ENCODE measurements at places on chromosomes 16 and 17.

- DNase-seq = no peak
Measured at GRCh38 chr17:37230633-37231032, 145.2 kb upstream of the C17orf78 start.

DNA sequence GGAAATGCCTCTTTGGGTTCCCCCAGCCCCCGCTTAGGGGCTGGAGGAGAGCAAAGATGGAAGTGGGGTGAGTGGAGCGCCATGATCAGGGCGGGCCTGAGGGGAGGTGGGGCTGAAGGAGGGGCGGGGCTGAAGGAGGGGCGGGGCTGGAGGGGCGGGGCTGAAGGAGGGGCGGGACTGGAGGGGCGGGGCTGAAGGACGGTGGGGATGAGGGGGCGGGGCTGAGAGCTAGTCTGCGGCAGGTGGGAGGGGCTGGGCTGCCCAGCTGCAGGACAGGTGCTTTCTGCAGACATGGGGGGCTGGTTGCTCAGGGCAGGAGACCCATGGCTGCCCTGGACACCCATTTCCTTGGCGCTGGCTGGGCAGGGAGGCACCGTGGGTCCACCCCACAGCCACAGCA is 39.1 kb upstream of the PABPN1L start:
- no peak for DNase-seq

GRCh38 chr16:74773446-74774222 is 986 bp downstream of the FA2H start:
- DNase-seq = no peak

DNA sequence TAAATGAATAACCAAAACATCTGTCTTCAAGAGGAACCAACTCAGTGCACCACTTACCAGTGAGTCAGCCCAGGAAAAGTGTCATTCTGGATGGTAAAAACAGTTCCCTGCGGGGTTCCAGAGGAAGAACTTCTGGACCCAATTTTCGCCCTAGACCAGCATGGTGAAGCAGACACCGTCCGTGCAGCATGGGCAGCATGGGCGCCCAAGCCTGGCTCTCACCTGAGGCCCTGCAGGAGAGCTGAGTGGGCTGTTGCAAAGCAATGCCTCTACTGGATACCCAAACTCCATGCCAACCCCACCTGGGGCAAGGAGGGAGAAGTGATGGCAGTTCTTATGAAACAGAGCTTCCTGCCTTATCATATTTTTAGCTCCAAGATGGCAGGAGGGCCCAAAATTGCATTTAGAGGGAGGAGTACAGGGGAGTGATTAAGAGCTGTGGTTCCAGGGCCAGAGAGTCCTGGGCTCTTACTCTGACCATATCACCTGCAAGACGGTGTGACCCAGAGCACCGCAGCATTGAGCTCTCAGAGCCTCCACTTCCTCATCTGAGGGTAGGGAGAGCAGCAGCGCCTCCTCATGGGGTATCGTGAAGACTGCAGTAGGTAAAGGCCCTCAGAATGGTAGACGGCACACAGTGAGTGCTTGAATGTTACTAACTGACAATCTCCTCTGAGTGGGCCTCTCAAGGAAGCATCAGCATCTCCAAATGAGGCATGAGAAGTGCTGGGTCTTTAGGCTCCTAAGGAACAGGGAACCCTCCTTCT is 16.6 kb upstream of the INPP5K start:
- peak; percentile 60 for DNase-seq

GRCh38 chr16:85257483-85257882 is 145.2 kb upstream of the CIBAR2 start:
- no peak for DNase-seq

- peak; percentile 81 for DNase-seq
Measured at GRCh38 chr17:76240461-76241203, at the start of gene RNF157. Gene RNF157 (minus strand): TSS chr17:76240493. CDS start chr17:76240240, 253 bp downstream.

DNA sequence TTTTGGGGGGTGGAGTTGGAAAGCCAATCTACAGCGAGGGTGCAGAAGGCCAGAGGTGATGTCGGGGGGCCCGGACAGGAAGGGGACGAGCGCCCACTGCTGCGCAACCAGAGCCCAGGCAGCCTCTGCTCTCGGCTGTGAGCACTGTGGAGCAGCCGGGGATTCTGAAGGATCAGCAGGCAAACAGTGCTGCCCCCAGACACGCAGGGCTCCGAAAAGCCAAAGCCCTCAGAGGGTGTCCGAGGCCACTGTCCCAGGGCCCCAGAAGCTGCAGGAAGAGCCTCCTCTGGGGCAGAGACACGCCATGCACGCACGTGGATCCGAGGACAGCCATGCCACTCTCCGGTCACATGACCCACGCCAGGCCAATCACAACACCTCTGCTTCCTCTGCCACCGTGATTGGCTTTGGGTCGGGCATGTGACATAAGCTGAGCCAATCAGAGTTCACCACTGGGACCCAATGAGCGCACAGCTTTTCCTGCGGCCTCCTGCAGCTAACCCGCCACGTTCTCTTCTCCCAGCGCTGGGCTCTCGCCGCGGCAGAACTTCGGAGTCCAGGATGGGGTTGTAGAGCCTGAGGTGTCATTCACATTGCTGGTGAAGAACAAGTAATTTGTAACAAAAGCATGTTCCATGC is 40.7 kb downstream of the ACTG1 start:
- DNase-seq = no peak

- no peak for DNase-seq
Measured at GRCh38 chr16:55585631-55586030, 19.1 kb downstream of the CAPNS2 start.

DNA sequence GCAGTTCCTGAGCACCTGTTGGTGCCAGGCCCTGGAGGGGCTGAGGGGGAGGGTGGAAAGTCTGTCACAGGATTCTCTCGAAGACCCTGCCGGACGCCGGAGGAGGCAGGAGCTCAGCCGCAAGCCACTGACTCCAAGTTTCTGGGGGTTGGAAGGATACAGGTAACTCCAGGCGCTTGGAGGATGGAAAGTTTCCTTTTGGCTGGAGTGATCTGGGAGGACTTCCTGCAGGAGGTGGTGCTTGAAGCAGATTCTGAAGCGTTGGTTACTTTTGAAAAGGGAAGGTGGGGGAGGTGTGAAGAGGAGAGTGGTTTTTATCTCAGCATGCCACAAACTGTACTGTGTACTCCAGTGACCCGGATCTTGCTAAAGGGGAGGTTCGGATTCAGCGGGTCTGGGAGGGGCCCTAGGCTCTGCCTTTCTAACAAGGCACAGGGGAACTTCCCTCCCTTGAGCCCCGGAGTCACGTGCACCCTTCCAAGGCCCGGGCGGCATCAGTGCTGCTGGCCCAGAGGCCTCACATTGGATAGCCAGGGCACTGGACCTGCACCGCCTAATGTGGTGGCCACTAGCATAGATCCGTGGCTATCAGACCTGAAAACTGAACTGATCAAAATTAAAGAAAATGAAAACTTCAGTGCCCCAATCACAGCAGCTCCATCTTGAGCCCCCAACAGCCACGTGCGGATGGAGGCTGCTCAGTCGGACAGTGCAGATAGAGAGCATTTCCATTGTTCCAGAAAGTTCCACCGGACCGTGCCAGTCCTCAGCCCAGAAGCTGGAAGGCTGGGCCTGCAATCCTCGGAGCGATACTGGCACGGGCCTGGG is 42.2 kb upstream of the GSE1 start:
- no peak for DNase-seq

DNA sequence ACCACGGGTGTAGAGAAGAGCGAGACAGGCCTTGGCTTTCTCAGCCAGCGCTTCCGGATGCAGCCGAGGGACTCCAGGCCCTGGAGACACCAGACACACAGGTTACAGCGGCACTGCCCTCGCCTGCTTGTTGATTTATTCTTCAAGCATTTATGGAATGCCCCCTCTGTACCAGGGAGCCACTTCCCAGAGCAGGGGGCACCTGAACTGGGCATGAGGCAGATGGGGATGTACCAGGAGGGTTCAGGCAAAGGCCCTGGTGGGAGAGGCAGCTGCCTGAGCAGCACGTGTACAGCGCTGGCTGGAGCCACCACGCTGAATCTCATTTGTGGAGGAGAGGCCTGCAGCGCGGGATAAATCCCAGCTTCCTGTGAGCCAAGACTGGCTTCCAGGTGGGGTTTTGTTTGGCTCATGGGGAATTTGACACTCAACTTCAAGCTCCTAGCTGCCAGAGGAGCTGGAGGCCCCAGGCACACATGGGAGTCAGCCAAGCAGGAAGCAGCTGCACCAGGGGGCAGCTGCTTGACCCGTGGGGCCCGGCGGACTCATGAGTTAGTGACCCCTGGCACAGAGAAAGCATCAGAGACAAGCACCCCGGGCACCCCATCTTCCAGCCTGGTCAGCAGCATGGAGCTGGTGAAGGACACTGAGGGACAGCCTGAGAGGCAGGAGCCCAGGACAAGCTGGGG is 59.7 kb downstream of the IL21R start:
- DNase-seq = no peak

- peak; percentile 88 for DNase-seq
Measured at GRCh38 chr17:58249270-58250133, 11.1 kb downstream of the LPO start.

GRCh38 chr17:77649717-77650211 is 308.7 kb upstream of the TNRC6C start:
- peak; percentile 40 for DNase-seq

GRCh38 chr16:57529391-57530103 is 6.8 kb downstream of the CCDC102A start:
- DNase-seq = no peak

DNA sequence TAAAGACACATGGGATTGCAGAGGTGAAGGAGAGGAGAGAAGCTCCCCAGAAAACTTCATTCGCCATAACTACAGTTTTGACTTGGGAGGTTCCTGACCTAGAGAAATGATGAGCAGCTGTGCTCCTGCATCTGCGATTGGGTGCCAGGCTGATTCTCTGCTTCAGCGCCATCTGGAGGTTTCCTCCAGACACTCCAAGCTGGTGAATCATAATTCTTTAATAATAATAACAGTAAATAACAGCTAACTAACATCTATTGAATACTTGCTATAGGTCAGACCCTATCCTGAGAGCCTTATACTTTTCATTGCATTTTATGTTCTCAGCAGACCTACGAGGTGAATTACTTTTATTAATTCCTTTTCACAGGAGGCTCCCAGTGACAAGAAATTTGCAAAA is 575.8 kb downstream of the TOX3 start:
- no peak for DNase-seq

GRCh38 chr16:88747588-88748301 is 37.3 kb downstream of the PIEZO1 start:
- peak; percentile 82 for DNase-seq

DNA sequence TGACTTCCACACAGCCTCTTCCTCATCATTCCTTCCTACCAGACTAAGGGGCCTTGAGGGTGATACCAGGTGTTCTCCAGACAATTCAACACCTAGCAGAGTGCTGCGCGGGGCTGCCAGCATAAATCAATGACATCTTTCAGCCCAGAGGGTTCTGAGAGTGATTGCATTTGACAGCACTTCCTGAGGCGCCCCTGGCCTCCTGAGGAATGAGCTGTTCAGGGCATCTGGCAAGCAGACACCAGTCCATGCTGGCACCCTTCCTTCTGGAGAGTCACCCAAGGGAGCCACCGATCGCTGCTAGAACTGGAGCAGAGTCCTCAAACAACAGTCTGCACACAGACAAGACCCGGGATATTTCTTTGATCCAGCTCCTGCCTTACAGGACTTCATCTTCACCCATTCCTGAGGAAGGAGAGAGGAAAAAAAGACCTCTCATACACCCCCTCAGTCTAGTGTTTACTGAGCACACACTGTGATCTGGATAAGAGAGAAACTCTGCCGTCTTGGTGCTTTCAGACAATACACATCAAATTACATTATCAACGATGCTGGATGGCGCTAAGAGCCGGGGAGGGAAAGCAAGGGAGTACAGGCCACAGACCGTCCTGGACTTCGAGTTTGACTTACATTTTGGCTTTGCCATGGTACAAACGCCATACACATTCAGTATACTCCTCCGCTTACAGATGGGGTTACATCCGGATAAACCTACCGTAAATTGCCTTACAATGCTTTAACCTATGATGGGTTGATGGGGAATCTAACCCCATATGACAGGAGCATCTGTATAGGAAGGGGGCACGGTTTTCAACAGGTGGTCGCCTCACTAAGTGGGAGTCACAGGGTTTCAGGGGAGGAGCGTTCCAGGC is 23.0 kb downstream of the NPTX1 start:
- no peak for DNase-seq

DNA sequence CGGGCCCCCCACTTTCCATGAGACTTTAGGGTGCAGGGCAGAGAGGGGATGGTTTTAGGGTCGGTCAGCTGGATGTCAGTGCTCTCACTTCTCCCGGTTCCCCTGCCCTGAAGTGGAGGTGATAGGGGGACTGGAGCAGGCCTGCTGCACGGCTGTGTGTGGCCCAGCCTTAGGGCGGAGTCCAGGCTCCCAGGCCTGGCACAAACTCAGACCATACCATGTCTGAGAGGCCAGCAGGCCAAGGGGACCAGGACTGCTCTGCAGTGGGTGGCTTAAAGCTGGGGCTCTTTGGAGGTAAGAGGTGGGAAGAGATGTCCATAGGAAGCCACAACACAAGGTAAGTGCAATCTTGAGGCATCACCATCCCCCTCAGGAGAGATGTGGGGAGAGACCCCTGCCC is 8.3 kb downstream of the TFAP4 start:
- no peak for DNase-seq

DNA sequence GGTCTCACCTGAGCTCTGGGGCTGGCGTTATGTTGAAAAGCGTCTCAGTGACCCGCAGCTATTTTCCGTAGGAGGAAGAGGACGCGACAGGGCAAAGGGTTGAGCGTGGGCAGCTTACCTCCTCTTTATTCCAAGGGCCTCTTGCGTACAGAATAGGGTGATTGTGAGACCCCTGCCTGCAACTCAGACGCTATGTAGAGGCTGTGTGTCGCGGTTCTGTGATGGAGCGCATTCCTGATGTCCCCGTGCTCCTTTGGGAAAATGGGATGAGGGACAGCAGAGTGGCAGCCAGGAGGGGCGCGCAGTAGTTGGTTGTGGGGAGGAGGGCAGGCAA is 531 bp upstream of the CDH8 start:
- peak; percentile 11 for DNase-seq

DNA sequence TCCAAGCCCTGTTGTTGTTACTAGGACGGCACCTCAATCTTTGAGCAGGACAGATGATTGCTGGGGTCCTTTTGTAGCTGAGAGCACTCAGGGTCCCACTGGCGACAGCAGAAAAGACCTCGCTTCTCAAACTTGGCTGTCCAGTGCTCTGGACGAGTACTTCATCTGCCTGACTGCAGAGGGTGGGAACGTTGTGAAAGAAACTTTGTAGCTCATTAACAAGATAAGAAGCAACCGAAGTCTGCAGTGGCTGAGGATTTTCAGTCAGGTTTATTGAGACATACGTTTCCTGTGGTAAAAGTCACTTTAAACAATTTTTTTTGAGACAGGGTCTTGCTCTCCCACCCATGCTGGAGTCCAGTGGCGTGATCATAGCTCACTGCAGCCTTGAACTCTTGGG is 191.7 kb downstream of the PRKCB start:
- DNase-seq = no peak

DNA sequence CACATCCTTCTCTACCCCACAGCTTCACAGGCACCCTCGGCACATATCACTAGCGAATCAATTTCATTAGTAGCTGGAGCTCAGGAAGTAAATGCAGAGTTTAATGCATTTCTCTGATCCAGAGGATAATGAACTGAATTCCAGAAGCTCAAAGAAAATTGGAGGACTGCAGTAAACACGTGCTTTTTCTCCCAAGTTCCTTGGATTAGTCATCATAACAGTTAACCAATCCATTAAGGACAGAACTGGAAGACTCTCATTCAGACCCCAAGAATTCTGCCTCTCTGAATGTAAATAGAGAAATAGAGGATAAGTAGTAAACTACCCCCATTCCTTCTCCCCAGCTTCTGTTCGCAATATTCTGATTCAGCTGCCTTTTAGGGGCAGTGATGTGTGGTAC is 40.7 kb downstream of the DUSP14 start:
- DNase-seq = no peak

All from ELF-1 (cell line).